ENCODE measurements at places on chromosomes 16 and 17. TPM values are rescaled to one million over a fixed set of nuclear protein-coding genes. Genes with fewer than 3 reads are reported as not detected.

The GRAP gene
- 2.3 TPM for polyA plus RNA-seq

The MPP3 gene
- 46.1 TPM for polyA plus RNA-seq

The SCN4A gene
- polyA plus RNA-seq = 1.6 TPM

The EFCAB5 gene
- polyA plus RNA-seq = 0.18 TPM

The CD300LG gene
- polyA plus RNA-seq = 20.8 TPM

The HLF gene
- 17.0 TPM for polyA plus RNA-seq

The SP6 gene
- polyA plus RNA-seq = 0.34 TPM

The CD300LB gene
- 0.09 TPM for polyA plus RNA-seq

The CPD gene
- 6.5 TPM for polyA plus RNA-seq

The SLC12A3 gene
- polyA plus RNA-seq = not detected

The KATNIP gene
- polyA plus RNA-seq = 7.0 TPM

The MPP2 gene
- polyA plus RNA-seq = 8.8 TPM

The EXOC7 gene
- 40.4 TPM for polyA plus RNA-seq

The LITAFD gene
- not detected for polyA plus RNA-seq

The NEUROD2 gene
- polyA plus RNA-seq = not detected

The CPSF4L gene
- polyA plus RNA-seq = not detected

The MYH8 gene
- polyA plus RNA-seq = not detected

The GNGT2 gene
- polyA plus RNA-seq = 2.7 TPM

The KCNAB3 gene
- polyA plus RNA-seq = 0.50 TPM
